ENCODE measurements at places on chromosomes 4 and X.

DNA sequence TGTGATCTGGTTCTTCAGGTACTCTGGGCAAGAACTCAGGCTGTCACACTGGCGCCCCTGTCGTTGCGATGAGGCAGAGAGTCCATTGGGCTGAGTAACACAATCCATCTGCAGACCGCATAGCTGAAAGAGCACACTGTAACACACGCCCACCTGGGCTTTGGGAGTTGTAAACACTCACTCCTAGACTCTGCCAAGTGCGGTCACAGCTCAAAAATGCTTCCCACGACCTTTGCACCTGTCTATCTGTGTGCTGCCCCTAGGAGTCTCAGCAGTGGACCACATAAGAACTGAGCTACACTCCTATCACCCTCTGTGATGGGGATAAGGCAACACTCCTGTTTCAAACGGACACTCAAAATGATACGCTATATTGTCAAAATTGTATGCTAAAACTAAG, 2028.3 kb downstream of the PCDH7 start:
- no peak for DNase-seq

GRCh38 chrX:136126872-136127406, 20.4 kb upstream of the FHL1 start:
- DNase-seq, result peak; percentile 13

GRCh38 chrX:108900333-108900732, 164.0 kb upstream of the IRS4 start:
- DNase-seq, result no peak

- peak; percentile 17 for DNase-seq
Measured at GRCh38 chr4:149549911-149550310, 265.7 kb downstream of the IQCM start.

GRCh38 chr4:6252051-6252450, 17.6 kb upstream of the WFS1 start:
- DNase-seq, result no peak

GRCh38 chrX:65451663-65452062, 82.9 kb downstream of the LAS1L start:
- DNase-seq, result peak; percentile 15

DNA sequence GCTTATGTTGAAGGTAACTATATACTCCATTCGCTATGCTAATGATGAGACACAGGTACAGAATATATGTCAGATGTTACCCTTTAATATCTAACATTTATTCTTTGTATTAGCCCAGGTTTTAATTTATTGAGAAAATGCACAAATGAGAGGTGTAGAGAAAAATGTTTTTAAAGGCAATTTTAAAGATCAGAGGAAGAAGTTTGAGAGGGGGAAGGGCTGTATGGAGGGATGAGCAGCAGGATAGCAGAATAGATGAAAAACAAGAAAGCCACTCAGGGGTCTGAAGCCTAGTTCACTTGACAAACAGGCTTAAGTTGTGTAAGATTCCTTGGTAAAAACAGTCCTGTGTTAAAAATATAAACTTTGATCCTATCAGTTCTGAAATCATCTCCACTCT, 3.7 kb downstream of the MAB21L2 start:
- no peak for DNase-seq

GRCh38 chrX:43500246-43500645, 155.9 kb upstream of the MAOA start:
- no peak for DNase-seq

- DNase-seq, result no peak
Measured at GRCh38 chrX:41116948-41117347, 31.7 kb downstream of the USP9X start.

DNA sequence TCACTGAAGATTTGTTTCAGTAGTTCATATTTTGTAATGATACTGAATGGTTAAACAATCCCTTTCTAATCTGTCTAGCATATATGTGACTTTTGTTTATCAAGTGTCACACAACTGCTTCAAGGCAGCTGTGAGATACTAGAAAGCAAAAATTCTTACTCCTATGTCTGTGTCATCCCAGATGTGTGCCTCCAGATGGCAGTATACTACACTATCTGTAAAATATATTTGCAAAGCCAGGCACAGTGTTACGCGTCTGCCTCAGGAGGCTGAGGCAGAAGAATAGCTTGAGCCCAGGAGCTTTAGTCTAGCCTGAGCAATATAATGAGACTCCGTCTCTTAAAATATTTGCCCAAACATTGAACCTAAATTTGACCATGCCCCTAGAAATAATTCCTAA, 4.0 kb downstream of the NUDT10 start:
- DNase-seq, result peak; percentile 37

- peak; percentile 8 for DNase-seq
Measured at GRCh38 chr4:113673450-113673849, 88.1 kb downstream of the CAMK2D start.

GRCh38 chr4:162115333-162115732, 48.5 kb downstream of the FSTL5 start:
- no peak for DNase-seq

DNA sequence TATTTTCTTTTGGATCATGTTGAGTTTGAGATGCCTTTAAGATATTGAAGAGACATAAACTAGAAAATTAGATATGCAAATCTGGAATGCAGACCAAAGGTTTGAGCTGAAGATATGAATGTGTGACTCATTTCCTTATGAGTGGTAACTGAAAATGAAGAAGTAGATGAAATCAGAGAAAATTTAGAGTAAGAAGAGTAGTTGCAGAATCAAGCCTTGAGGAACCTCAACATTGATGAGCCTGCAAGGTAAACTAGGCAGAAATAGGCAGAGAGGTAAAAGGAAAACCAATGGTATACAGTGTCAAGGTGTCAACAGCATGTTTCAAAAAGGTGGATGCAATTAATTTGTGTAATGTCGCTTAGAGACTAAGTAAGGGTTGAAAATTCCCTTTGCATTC, 142.8 kb downstream of the MOSPD2 start:
- no peak for DNase-seq

GRCh38 chrX:119943185-119943988, at the start of gene NKAP:
Gene NKAP, minus strand, starts transcription at chrX:119943751. Its CDS starts 146 bp downstream, at chrX:119943605.
- peak; percentile 88 for DNase-seq

DNA sequence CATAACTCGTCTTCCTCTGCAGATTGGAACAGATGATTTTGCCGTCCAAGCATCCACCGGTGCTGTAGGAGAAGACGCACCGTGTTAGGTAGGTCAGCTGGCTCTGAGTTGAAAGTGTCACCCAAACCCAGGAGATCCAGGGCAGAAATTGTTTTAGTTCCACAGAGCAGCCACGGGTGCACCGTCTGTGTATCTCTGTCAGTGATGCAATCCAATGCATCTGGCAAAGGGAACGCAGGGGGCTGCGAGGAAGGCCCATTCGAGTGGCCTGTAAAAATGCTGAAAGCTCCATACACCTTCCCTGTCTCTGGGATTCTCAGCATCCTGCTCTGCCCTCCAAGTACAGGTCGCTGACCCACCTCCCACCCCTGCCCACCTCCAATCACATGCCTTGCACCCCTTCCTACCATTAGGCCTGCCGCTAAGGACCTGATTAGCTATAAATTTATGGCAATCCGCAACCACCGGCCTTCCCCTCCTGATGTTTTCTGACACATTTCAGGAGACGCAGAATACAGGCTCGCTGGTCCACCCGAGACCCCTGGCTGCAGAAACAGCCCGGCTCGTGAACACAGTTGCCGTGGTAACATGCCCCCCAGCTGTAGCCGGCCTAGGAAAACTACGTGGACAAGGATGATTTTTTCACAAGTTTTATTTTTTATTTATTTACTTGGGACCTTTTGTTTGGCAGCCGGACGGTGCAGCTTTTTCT, 39.7 kb upstream of the SHOX start:
- no peak for DNase-seq

GRCh38 chr4:82666970-82667665, 105.3 kb upstream of the TMEM150C start:
- no peak for DNase-seq

DNA sequence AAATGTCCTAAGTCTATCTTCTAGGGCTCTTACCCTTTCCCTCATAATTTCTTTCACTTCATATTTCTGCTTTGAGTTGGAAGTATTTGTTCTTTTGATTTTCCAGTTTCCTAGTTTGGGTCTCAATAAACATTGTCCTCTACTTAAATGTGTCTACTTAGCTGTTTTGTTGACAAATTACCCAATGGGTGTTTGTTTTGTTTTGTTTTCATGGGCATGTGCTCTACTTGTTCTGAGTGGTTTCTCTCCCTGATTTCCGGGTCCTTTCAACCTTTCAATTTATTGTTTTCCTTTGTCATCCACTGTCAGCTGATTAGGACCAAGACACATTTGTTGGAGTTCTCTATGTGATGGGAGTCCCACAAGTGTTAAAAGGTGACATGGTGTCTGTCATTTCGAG, 1181.4 kb downstream of the RPA4 start:
- DNase-seq, result no peak

DNA sequence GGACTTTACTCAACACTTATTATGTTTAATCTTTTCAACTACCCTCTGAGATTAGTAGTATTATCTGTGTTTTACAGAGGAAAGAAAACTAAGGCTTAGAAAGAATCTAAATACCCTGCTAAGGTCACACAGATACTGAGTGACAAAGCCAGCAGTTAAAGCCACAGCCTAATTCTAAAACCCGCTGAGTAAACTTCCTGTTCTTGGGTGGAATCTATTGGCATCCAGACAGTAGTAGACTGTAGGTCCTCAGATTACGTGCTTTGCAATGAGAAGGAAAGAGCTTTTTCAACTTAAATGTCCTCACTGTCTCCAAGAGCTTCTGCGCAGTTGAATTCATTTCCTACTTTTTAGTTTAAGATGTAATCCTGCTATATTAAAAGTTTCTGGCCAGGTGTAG, 126.0 kb downstream of the TENM3 start:
- DNase-seq, result no peak

- DNase-seq, result no peak
Measured at GRCh38 chr4:67055319-67055718, 490.0 kb downstream of the CENPC start.

GRCh38 chrX:153687121-153688039, at the start of gene SLC6A8:
Gene SLC6A8, plus strand, starts transcription at chrX:153687926. Its CDS starts 649 bp downstream, at chrX:153688575.
- peak; percentile 86 for DNase-seq

GRCh38 chr4:3186609-3187008, 62.4 kb upstream of the MSANTD1 start:
- DNase-seq, result no peak

GRCh38 chrX:29295987-29296680, 708.9 kb downstream of the IL1RAPL1 start:
- DNase-seq, result peak; percentile 6

DNA sequence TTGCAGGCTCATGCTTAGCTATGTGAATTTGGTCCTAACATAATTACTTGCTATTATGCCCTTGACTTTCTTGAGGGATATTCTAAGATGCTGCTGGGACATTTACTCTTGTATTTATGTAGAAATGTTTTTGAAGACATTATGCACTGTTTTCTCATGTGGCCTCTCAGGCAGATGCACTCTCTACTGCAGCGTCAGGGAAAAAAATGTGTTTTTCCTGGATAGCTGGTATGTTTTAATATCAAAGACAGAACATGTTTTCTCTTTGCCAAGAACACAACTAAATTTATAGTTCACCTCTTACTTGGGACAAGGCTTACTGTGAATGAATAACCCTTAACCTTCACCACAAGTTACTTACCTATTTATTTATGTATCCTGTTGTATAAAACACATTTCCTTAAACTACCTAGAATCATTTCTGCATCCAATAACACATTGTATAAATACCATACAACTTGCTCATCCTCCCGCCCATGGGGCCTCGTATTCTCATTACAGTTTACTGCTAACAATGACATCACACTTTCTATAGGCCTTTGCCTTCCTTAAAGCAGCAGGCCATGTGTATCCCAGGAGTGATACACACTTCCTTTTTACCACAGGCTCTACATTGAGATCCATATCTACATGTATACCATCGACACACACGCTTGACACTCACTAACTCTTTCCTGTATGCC, 178.7 kb downstream of the SLIT2 start:
- DNase-seq, result peak; percentile 13

DNA sequence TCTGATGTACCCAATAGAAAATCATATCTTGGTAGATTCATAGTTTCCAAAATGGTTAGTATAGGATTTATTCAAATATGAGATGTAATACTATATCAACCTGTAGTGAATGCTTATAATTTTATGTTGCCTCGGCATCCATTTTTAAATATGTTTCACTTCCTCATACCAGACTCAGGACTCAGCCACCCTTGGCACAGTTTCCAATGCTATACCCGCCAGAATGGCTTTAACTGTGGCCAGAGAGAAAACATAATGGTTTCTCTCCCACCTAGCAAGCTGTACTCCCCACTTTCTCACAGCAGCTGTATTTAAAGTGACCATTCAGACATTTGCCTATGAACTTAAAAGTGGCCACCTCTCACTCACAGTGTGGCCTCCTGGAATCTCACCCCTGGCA, 466.6 kb upstream of the PABPC4L start:
- DNase-seq, result no peak

GRCh38 chrX:47030339-47030738, 47.9 kb upstream of the RGN start:
- peak; percentile 39 for DNase-seq

GRCh38 chr4:116001291-116001690, 887.9 kb upstream of the NDST4 start:
- no peak for DNase-seq

DNA sequence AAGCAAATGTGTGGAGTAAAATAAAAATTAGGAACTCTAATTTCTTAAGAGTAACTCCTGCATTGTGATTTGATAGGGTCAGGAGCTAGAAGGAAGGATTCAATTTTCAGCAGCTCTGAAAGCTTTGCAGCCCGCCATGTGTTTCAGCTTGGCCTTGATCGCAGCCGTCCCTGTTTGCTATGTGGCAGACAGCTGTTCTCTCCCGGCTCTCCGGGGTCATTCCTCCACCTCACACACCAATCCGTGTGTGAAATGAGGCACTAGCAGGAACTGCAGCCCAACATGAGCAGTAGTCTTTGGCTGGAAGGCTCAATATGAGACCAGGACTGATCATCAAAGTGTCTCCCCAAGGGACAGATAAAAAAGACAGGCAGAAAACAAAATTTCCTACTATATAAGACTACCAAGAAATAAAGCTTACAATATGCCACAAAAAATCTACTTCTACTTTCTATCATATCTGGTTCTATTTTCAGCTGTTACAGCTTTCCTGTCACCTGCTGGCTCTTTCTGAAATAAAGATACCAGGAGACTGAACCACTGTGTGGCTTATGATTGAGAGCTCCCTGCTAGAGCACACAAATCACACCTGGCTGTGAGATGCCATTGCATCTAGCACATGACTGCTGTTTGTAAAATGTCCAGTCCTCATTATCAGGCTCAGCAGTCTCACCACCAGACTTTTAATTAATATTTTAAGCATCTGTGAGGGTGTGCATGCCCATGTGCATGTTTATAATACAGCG, 44.1 kb upstream of the SEC24B start:
- DNase-seq, result peak; percentile 16

DNA sequence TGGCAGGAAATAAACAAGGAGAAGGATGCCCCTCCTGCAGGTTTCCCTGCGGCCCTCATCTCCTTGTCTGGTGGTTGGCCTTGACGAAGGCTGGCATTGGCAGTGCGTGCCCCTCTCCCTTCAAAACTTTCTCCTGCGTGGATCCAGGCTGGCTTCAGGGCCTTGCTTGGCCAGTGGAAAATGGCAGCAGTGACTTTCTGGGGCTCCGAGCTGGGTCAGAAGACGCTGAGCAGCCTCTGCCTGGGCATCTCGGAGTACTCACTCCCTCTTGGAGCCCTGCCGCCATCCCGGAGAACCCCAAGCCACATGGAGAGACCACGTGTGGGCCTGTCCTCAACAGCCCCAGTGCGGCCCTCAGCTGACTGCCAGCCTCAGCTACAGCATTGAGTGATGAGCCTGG, 39.5 kb downstream of the ADRA2C start:
- no peak for DNase-seq
